ENCODE measurements at places on chromosomes 5 and 9. TPM values are rescaled to one million over a fixed set of nuclear protein-coding genes. Genes with fewer than 3 reads are reported as not detected.

SSBP2 gene
- 9.0 TPM for total RNA-seq

ELAVL2 gene
- not detected for total RNA-seq

PCDHGB4 gene
- total RNA-seq = 0.66 TPM

FAM200C gene
- total RNA-seq = 2.5 TPM

PDE8B gene
- 0.82 TPM for total RNA-seq

CDC23 gene
- 28.1 TPM for total RNA-seq

GMCL2 gene
- total RNA-seq = not detected

BRD8 gene
- 56.7 TPM for total RNA-seq

SAXO1 gene
- total RNA-seq = not detected

LYSMD3 gene
- 9.8 TPM for total RNA-seq

TOMM5 gene
- 333 TPM for total RNA-seq

NR5A1 gene
- total RNA-seq = not detected

DMRT3 gene
- not detected for total RNA-seq

DMGDH gene
- not detected for total RNA-seq

GPX8 gene
- 38.5 TPM for total RNA-seq

PCDHA1 gene
- 0.21 TPM for total RNA-seq

UBTD2 gene
- 13.6 TPM for total RNA-seq

TPRN gene
- total RNA-seq = 11.1 TPM

PAXX gene
- total RNA-seq = 83.7 TPM

PCDHA8 gene
- total RNA-seq = 0.07 TPM

FBP2 gene
- not detected for total RNA-seq

SLC36A3 gene
- total RNA-seq = not detected

PGM5 gene
- not detected for total RNA-seq

CD72 gene
- 0.08 TPM for total RNA-seq

LCN12 gene
- 1.1 TPM for total RNA-seq

FOXI1 gene
- total RNA-seq = not detected

CCDC127 gene
- total RNA-seq = 6.1 TPM

KIF24 gene
- total RNA-seq = 3.4 TPM

TMC1 gene
- total RNA-seq = 0.05 TPM

SLC46A2 gene
- not detected for total RNA-seq

MIGA2 gene
- total RNA-seq = 11.7 TPM

GDA gene
- 1.3 TPM for total RNA-seq

RASEF gene
- 8.6 TPM for total RNA-seq

PITX1 gene
- 34.6 TPM for total RNA-seq

SLC23A1 gene
- total RNA-seq = 1.5 TPM

OR1Q1 gene
- total RNA-seq = not detected

FGF1 gene
- 0.13 TPM for total RNA-seq

ANKRD18A gene
- 15.7 TPM for total RNA-seq
